ENCODE measurements at places on chromosomes 2 and 18. TPM values are rescaled to one million over a fixed set of nuclear protein-coding genes. Genes with fewer than 3 reads are reported as not detected.

GRCh38 chr2:233565685-233566140 lies 869 bp downstream of the USP40 start:
- H3K27ac ChIP-seq: peak overlapping the region; percentile 93
- no peak for DNase-seq
- peaks cover 3% of the 10 kb centered on the region for H3K4me1 ChIP-seq
- no peaks in the 10 kb centered on the region for H3K36me3 ChIP-seq
- peak overlapping the region; percentile 96 for H3K4me3 ChIP-seq

- no peaks in the 10 kb centered on the region for H3K36me3 ChIP-seq
- H3K27me3 ChIP-seq: no peaks in the 10 kb centered on the region
- H3K4me1 ChIP-seq: no peaks in the 10 kb centered on the region
- no peak overlapping the region for H3K4me3 ChIP-seq
- DNase-seq: no peak
Observed at GRCh38 chr18:72672364-72673184, 128.4 kb upstream of the CBLN2 start.

GRCh38 chr18:58605027-58606020 lies 23.6 kb downstream of the ALPK2 start:
- H3K4me1 ChIP-seq: no peaks in the 10 kb centered on the region
- no peaks in the 10 kb centered on the region for H3K27me3 ChIP-seq
- no peak for DNase-seq
- no peak overlapping the region for H3K4me3 ChIP-seq
- H3K36me3 ChIP-seq: no peaks in the 10 kb centered on the region

GRCh38 chr2:119879502-119879901 lies 119.8 kb downstream of the PTPN4 start:
- no peak overlapping the region for H3K27ac ChIP-seq
- H3K4me3 ChIP-seq: no peak overlapping the region
- no peaks in the 10 kb centered on the region for H3K27me3 ChIP-seq
- DNase-seq: no peak
- H3K36me3 ChIP-seq: peaks cover 4% of the 10 kb centered on the region

DNA sequence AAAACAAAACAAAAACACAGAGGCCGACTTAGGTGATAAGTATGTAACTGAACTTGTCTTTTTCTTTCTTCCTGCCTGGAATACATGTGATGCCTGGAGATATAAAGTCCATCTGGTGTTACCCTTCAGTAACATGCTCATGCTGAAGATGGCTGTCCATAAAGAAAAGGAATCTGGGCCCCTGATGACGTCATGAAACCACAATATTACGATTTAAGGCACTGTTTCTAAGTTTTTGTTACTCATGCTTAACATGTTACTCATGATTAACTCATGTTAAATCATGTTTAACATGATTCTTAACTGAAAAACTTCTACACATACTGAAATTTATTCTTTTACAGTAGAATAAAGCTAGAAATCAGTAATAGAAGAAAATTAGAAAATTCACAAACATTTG lies 49.0 kb downstream of the STRADB start:
- H3K27ac ChIP-seq: no peak overlapping the region
- no peak for DNase-seq
- no peak overlapping the region for H3K4me3 ChIP-seq
- no peaks in the 10 kb centered on the region for H3K4me1 ChIP-seq
- no peaks in the 10 kb centered on the region for H3K36me3 ChIP-seq

DNA sequence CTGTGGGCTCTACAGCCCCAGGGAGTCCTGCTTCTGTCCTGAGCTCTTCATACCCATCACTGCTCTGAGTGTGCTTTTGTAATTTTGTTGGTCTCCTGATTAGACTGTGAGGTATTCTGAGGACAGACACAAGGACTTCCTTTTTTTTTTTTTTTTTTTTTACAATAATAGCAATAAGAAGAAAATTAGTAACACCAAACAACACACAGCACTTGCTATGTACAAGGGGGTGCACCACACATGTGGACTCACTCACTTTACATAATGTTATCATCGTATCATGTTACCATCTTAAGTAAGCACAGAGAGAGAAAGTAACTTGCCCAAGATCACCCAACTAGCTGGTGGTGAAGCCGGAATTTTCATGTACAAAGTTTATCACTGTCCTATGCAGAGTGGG lies 34.6 kb downstream of the MBP start:
- no peak for DNase-seq
- no peak overlapping the region for H3K27ac ChIP-seq
- no peaks in the 10 kb centered on the region for H3K36me3 ChIP-seq
- no peak overlapping the region for H3K4me3 ChIP-seq

DNA sequence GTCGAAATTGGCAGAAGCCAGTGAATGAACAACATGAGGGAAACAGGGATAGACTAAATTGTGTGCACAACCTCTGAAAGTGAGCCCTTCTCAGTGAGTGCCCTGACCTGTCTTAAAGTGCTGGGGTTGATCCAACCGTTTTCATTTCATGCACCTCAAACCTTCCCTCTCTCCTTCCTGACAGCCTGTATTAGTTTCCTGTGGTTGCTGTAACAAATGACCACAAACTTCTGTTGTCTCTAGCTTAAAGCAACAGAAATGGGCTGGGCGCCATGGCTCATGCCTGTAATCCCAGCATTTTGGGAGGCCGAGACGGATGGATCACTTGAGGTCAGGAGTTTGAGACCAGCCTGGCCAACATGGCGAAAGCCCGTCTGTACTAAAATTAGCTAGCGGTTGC lies 48.8 kb upstream of the PPP1CB start:
- no peaks in the 10 kb centered on the region for H3K27me3 ChIP-seq
- H3K4me3 ChIP-seq: no peak overlapping the region
- no peak overlapping the region for H3K27ac ChIP-seq
- no peaks in the 10 kb centered on the region for H3K36me3 ChIP-seq

GRCh38 chr2:157204401-157204800 lies 53.1 kb upstream of the GALNT5 start:
- H3K4me3 ChIP-seq: no peak overlapping the region
- no peaks in the 10 kb centered on the region for H3K36me3 ChIP-seq
- no peaks in the 10 kb centered on the region for H3K4me1 ChIP-seq
- H3K27ac ChIP-seq: no peak overlapping the region

Gene RESP18
- total RNA-seq: not detected

Data from Peyer's patch (tissue), 4 donors.